GM12864 (cell line): ENCODE measurements at places on chromosomes 11 and 22.

GRCh38 chr11:80587906-80588305, 1147.1 kb upstream of the TENM4 start:
- DNase-seq: no peak

- peak; percentile 55 for DNase-seq
Observed at GRCh38 chr11:69088676-69089146, 40.0 kb downstream of the TPCN2 start.

DNA sequence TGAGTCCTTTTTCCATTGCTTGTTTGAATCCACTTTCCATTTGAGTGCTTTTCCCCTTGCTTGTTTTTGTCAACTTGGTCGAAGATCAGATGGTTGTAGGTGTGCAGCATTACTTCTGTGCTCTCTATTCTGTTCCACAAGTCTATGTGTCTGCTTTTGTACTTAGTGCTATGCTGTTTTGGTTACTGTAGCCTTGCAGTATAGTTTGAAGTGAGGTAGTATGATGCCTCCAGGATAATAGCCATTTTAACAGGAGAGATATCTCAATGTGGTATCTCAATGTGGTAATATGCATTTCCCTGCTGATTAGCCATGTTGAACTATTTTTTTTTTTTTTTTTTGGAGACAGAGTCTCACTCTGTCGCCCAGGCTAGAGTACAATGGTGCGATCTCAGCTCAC, 16.7 kb downstream of the ACRV1 start:
- DNase-seq: no peak

GRCh38 chr22:50072167-50072555, 13.1 kb downstream of the MLC1 start:
- DNase-seq: no peak

DNA sequence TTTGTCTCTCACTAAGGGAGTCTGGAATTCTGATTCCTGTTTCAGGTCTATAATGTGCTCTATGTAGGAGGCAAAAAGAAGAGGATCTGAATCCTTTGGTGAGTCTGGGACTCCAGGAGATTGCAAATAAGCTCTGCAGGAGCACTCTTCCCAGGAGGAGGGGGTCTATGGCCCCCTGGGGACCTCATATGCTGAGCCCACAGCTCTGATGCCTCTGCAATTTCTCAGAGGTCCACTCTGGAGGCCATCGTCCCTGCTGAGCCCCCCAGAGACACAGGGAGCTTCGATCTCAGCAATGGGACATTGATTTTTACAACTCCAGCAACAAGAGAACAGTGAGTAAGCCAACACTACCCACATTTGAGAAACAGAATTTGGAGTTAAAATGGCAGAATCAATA, 20.2 kb upstream of the NRGN start:
- no peak for DNase-seq

GRCh38 chr22:17869285-17870096, 95.2 kb upstream of the BID start:
- DNase-seq: no peak

DNA sequence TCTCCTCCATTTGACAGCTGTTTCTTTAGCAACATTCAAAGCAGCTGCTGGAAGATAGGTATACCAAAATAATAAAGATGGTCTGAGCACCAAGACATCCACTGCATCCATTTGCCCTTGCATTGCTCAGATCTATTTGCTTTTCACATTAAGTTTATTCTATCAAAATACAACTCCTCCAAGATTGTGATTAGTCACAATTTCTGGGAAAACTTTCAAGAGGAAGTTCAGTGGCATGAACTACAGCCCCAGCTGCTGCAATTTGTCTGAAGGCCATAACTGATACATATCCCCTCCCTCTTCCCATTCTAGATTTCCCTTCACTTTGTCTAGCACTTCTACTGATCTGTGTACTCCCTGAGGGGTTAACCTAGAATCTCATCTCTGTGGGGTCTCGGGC, 117.5 kb upstream of the CEP126 start:
- DNase-seq: no peak

DNA sequence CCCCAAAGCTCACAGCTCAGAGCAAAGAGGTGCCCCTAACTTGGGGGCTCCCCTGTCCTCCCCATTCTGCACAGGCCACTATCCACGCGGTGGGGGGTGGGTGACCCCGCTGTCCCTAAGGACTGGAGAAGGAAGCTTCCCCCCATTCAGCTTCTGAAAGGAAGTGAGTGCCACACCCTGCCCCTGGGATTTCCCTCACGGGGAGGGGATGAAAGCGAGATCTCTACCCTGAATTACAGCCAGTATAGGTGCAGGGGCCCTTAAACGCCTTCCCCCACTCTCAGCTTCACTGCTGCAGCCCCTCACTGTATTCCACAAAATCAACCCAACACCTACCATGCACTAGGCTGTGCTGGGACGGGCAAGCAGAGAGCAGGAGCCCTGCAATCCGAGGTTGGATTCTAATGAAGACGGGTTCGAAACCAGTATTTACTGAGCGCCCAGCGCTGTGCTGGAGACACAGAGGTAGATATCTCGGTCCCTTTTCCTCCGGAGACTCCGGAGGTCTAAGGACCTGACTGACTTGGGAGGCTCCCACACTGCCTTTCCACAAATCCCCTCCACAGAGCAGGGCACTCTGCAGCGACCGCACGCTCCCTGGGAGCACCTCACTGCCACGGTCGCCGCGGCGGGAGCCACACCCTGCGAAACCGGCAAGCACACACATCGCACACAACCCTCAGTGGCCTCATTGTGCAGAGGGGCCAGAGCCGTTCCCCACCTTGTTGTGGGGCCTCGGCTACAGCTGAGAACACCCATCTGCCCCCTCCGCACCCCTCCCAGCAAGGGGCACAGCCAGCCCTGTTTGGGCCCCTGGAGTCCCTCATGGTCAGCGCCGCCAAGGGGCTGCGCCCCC, 1.8 kb downstream of the AHNAK start:
- DNase-seq: no peak

DNA sequence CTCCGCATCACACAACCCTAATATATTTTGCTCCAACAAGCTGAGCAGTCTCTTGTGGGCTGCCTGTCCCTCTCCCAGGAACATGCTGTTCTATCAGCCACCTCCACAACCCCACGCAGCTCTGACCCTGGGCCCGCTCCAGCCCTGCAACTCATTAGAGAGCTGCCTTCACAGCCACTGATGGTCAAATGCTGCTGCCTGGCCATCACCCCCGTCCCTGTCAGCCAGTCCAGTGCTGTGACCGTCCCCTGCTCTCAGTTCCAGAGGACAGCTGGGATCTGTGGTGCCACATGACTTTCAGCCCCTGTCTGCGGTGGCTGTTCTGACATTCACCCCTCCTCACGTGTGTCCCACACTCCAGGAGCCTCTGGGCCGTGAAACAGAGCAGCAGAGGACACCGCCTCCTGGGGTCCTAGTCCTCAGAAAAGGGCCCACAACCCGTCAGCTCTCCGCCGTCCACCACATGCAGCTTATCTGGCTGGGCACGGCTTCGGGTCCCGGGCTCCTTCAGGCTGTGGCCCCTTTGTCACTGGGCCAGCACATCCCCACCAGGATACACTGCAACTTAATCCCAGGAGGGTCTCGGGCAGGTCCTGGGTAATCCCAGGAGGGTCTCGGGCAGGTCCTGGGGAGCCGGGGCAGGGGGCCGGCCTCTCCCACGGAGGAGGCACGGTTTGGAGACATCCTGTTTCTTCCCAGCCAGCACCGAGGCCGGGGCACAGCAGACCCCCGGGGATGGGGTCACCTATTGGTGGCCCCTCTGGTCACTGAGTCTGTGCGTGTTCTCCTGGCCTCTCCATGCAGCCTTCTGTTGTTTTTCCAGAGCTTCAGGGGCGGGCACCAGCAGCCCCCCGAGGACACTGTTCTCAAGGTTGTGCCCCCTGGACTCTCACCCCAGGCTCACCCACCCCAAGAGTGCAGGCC, 15.1 kb downstream of the CRELD2 start:
- no peak for DNase-seq

- DNase-seq: no peak
Observed at GRCh38 chr11:96154802-96155520, 188.0 kb downstream of the MAML2 start.

GRCh38 chr22:39898997-39899396, 1.9 kb upstream of the GRAP2 start:
- peak; percentile 79 for DNase-seq

GRCh38 chr22:39580006-39580441, 9.5 kb downstream of the CACNA1I start:
- no peak for DNase-seq

DNA sequence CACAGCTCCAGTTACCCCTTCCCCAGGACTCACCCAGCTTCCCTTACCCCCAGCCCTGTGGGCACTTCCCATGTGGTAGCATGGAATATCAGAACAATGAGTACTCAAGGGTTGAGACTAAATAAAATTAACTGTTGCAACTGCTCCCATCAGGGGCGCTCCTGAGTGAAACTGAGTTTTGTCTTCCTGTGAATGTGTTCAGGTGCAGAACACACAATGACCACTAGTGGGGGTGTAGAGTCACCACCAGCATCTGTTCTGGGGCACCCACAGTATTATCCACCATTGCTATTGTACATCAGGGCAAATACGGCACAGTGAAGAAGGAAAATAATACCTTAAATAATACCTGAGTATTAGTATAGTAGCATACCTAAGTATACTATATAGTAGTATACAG, 689.7 kb downstream of the TBC1D22A start:
- DNase-seq: no peak

DNA sequence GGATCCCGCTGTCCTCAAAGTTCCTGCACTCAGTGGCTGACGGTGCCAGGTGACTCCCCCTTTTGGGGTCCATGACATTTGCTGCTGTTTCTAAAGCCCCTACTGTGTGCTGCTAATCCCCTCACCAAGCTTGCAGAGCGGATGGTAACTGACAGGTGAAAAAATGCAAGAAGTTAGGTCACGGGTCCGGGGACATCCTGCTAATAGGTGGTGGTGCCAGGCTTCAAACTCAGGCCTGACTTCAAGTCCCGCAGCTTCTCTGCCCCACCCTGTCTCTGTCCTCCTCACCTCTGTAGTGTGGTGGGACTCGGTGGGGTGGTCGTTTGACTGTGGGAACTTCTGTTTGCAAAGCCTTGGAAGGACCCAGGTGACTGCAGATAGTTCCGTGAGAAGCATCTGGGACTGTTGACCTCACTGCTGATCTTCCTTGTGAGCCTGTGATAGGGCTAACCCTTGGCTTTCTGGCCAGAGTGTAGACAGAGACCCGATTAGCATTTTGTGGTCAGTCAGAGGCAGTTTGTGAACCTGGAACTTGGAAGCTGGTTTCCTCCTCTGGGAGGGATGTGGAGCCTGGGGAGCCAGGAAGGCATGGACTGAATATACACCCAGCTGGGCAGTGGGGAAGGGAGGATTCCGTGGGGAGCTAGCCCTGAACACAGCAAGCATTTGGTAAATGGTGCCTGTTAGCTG, 115.4 kb upstream of the OR4B1 start:
- DNase-seq: no peak

DNA sequence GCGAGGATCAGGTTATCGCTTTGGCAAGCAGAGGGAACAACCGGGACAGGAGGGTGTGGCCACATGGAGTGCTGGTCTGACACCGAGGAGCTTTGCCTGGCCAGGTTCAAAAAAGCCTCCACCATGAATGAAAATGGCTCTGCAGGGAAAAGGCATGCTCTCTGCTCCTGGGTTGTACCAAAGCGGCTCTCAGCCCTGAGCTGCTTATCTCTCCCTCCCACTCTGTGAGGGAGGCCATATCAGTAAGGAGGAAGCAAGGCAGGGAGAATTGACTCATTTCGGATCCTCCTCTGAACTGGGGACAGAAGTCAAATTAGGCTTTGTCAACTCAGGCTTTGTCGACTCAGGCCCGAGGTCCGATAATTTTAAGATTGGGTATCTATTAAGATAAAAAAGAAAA, 82.9 kb upstream of the CRTAM start:
- no peak for DNase-seq

DNA sequence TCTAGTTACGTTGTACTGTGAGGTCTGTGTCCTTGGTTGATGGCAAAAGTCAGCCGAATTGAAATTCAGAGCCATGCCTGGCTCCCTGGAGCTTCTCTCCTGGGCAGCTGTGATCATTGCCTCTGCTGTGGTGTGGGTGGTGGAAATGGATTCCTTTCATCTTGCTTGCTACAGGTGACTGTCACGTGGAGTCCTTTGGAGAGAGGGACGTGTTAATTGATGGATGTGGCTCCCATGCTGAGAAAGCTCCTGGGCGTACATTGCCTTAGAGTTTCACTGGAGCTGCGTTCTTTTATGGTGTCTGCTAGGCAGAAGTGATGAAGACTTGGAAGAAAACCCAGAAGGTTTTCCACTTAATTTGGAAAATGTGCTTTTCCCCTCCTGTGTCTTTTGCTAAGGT, 41.9 kb upstream of the PPP6R3 start:
- no peak for DNase-seq

GRCh38 chr11:47688111-47688510, 27.1 kb downstream of the AGBL2 start:
- DNase-seq: no peak

- DNase-seq: no peak
Observed at GRCh38 chr11:118899706-118900360, 16.1 kb downstream of the CXCR5 start.

DNA sequence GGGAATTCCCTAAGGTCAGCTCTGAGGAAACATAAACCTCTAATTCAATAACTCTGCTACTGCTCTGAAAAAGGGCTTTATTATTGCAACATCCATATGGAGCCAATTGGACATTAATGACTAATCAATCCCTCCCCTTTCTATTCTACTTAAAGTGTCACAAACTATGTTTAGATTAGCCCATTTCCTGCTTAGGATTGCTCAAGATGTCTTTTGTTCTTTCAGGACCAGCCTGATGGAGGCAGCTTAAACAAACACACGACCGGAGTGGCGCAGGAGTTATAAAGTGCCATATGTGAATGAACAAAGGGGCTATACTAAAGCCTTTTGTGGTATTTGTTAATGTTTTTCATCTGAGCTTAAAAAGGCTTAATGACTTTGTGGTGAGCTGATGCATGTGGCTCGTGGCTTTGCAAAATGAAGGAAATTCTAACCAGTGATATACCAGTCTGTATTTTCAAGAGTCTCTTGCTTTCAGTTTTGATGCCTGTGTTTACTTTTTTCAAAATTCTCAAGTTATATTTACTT, 354.4 kb downstream of the SOX6 start:
- DNase-seq: no peak

GRCh38 chr22:35472488-35472887, 68.1 kb upstream of the RASD2 start:
- DNase-seq: no peak

GRCh38 chr11:43905813-43906241, 25.2 kb downstream of the ALKBH3 start:
- DNase-seq: no peak

DNA sequence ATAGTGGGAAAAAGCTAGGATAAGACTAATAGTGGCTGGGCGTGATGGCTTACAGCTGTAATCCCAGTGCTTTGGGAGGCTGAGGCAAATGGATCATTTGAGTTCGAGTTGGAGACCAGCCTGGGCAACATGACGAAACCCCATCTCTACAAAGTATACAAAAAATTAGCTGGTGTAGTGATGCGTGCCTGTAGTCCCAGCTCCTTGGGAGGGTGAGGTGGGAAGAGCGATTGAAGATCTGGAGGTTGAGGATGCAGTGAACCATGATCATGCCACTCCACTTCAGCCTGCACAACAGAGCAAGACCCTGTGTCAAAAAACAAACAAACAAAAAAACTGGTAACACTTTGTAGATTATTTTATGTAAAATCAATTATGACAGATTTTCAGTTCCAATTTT, 8.8 kb downstream of the ARHGAP42 start:
- no peak for DNase-seq
